ENCODE measurements at places on chromosomes 13 and 19. TPM values are rescaled to one million over a fixed set of nuclear protein-coding genes. Genes with fewer than 3 reads are reported as not detected.
A peak's percentile ranks its signal among the peaks of the same experiment; 100 is the strongest.

ANGPTL8 gene
- not detected for total RNA-seq

PLIN4 gene
- 0.96 TPM for total RNA-seq

- no peak for DNase-seq
Observed at GRCh38 chr13:47886314-47886713, 114.8 kb downstream of the SUCLA2 start.

DNA sequence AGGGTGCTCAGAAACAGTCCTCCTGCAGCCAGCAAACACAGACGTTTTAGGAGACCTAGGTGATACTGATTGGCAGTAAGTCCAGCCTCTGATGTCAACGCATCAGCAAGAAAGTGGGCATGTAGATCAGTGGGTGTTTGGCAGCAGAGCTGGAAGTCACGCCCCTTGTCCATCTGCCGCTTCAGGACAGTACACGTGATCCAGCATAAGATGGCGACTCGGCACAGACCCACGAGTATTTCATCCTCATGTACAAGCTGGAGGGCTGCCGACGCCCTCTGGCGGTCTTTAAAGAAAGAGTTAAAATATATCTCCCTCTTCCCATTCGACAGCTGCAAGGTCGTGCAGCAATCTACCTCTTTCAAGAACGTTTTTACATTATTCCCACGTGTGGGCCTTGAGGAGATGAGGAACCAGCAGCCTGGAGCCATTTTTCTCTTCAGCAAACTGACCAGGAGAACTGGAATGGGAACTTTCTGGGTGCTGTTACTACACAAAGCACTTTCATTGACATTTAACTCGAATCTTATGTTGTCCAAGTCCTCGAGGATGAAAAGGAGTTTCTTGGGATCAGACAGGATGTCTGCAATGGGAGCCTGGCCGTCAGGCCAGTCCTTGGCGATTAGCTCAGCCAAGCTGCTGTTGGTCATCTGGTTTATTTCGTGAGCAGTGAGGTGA is 22.3 kb downstream of the NLRP11 start:
- peak; percentile 2 for DNase-seq

DNA sequence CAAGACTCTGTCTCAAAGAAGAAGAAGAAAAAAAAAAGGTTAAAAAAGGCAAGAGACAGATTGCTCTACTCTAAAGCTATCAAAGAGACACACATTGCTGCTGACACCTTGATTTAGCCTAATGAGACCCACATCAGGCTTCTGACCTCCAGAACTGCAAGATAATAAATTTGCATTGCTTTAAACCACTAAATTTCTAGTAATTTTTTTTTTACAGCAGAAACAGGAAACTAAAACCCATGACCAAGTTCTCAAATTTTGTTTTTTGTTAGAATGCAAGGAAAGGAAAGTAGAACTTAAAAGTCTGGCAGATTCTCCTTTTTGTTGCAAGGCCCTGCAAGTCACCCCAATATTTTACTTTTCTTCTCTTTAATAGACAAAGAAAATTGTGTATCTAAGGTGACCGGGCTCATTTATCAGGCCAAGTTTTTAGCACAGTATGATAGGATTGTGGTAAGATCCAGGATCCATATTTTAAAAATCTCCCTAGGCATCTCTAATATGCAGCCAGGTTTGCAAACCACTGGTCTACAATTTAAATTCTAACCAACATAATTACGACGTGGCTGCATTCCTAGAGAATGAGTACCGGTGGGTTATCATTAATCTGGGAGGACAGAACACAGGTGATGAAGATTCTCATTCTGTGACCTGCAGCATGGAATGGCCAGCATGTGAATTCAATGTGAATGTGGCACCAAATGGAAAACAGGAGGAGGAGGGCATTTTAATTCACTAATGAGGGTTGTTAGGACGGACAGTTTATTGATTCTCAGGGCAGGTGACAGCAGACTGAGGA is 56.7 kb upstream of the MED4 start:
- no peak for DNase-seq

- no peak for DNase-seq
Observed at GRCh38 chr13:24085662-24086061, 74.9 kb upstream of the SPATA13 start.
